ENCODE measurements at places on chromosomes 5 and 9.

- peak; percentile 49 for DNase-seq
These were observed 76.8 kb downstream of the LMX1B start for GRCh38 chr9:126690431-126691051.

DNA sequence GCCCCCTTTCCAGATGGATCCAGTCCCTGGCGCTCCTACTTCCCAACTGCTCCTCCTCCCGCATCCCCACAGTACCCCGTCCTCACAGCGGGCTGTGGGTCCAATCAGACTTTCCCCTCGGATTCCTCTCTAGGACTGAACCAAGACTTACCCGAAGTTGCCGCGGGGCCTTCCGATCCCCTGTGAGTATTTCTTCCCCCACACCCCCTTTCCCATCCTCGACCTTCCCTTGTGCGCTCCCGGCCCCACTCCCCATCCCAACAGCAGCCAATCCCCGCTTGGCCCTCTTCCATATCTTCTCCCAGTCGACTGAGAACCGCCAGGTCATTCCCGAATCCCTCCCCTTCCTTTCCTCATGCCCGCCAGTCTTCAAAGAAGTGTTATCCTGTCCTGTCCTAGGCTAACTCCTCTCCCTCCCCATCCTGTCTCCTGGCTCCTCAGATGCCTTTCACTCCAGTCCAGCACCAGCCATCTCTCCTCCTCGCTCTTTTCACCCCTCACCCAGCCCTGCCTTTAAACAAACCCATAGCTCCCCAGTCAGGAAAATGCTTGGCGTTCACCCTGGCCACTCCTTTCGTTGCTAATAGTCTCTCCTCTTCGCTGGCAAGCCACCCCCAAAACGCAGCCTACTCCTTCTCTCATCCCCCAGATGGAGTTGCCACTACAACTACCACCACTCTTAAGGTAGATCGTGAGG is 646 bp downstream of the SWI5 start:
- peak; percentile 76 for DNase-seq

GRCh38 chr5:175246889-175247520 is 197.0 kb downstream of the DRD1 start:
- no peak for DNase-seq

DNA sequence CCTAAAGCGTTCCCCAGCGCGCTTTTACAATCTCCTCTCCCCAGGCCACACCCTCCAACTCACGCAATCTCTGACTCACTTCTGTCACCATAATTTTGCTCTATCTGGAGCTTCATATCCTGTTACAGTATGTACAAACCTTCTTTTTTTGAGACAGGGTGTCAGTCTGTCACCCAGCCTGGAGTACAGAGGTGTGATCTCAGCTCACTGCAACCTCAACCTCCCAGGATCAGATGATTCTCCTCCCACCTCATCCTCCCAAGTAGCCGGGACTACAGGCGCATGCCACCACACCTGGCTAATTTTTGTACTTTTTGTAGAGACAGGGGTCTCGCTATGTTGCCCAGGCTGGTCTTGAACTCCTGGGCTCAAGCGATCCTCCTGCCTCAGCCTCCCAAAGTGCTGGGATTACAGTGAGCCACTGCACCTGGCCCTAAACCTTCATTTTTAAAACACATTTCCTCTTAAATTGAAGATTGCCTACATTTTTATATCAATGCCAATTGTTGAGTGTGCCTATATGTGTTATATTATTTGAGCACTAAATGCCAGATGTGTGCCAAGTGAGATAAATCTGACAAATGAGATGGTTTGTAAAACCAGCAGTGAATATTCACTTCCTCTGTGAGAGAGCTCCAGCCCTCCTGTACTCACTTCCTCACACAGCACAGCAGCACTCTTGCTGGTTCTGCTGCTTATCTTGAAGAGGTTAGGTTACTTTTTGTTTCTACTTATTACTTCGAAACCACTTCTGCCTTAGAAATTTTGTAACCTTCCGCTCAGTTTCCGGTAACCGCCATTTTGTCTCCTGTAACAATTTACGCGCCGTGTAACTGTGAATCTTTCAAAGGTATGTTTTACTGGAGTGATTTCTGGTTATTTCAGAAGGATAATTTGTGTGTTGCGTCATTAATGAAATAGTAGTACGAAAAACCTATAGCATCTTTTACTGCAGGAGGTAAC is 57.9 kb downstream of the DOCK8 start:
- DNase-seq, result no peak

DNA sequence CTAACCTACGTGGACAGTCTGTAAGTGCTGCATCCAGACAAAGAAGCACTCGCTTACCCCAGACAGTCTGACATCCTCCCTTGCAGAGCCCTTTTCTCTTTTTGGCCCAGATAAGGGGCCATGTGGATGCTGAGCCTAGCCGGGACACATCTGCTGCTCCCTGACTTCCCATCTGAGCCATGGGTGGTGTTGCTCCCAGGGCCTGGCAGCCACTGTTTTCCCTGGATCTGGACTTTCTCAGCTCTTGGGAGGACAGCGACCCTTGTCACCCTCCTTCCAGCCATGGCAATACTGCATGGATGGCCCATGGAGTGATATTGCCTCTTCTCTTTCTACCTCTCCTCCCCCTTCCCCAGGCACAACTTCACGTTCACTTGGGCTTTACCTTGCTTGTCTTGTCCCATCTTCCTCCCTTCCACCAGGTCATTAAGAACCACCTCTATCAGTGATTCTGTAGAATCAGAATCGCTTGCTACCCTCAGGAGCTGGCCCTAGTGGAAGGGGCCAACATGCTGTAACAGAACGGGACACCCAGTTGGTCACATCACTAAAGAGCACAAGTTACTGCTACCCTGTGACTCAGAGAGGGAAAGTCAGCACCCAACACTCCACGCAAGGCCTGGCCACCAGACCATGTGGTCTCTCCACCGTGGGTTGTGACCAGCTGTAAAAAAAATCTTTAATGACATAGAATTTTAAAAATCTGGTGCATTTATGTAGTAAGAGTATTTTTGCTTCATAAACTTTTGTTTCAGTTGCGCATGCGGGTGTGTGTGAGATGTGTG is 4.4 kb downstream of the NEURL1B start:
- DNase-seq, result no peak

GRCh38 chr5:177968661-177969211 is 27.3 kb downstream of the PROP1 start:
- no peak for DNase-seq

- no peak for DNase-seq
These were observed 3.6 kb downstream of the BRIX1 start for GRCh38 chr5:34919077-34919476.

DNA sequence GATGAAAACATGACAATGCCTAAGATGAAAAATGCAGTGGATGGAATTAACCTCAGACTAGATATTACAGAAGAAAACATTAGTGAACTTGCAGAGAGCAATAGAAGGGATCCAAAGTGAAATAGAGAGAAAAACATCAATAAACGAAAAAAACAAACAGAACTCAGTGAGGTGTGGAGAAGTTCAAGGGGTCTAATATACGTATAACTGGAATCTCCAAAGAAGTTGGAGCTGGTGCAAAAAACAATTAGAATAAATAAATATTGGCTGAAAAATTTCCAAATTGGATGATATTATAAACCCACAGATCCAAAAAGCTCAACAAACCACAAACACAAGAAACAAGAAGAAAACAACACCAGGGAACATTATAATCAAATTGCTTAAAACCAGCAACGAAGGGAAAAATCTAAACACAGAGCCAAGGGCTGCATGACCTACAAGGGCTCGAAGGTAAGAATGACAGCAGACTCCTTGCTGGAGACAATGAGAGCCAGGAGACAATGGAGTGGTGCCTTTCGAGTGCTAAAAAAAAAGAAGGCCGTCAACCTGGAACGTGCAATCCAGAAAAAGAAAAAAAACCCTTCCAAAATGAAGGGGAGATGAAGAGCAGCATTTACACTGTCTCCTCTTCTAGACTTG is 11.8 kb downstream of the FAM163B start:
- DNase-seq, result peak; percentile 32

GRCh38 chr9:115746496-115746895 is 407.1 kb upstream of the PAPPA start:
- DNase-seq, result no peak

DNA sequence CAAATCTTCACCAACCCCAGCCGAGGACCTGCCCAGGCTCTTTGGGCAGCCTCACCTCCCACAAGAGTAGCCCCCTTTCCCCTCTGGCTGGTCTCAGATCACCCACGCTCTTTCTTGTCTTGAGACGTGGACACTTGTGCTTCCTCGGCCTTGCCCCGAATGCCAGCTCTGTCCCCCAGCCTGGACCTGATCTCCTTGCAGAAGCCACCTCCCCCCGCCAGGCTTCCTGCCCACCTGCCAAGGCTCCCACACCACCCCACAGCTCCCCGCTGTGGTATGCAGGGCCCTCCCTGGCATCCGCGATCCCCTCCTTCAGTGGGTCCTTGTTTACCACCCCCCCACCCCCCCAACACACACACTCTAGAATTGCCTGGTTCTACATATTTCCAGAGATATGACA is 133.7 kb downstream of the ROR2 start:
- no peak for DNase-seq

GRCh38 chr9:106528158-106528557 is 334.8 kb upstream of the ZNF462 start:
- no peak for DNase-seq

GRCh38 chr5:139744471-139745131 is 51.0 kb upstream of the PSD2 start:
- DNase-seq, result no peak
